Renal cortical epithelial cell (primary cell): ENCODE measurements at places on chromosomes 4 and X. TPM values are rescaled to one million over a fixed set of nuclear protein-coding genes. Genes with fewer than 3 reads are reported as not detected.

RGS12 gene
- total RNA-seq = 24.7 and 27.4 TPM in 2 replicates

PLS3 gene
- total RNA-seq = 285 and 399 TPM in 2 replicates

DNA sequence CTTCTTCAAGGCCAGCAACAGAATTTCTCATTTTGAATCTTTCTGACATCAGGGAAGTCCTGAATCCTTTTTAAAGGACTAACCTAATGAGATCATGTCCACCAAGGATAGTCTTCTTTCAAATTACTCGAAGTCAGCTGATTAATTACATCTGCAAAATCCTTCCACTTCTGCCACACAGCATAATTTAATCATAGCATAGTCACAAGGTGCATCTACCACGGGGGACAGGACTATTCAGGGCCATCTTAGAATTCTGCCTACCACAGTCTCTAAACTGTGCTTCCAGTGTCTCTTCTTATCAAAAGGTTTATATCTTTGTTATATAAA lies 53.7 kb downstream of the ATP10D start:
- no peak for DNase-seq

- DNase-seq = no peak
Measured at GRCh38 chrX:52422884-52423283, 54.1 kb downstream of the XAGE2 start.

DNA sequence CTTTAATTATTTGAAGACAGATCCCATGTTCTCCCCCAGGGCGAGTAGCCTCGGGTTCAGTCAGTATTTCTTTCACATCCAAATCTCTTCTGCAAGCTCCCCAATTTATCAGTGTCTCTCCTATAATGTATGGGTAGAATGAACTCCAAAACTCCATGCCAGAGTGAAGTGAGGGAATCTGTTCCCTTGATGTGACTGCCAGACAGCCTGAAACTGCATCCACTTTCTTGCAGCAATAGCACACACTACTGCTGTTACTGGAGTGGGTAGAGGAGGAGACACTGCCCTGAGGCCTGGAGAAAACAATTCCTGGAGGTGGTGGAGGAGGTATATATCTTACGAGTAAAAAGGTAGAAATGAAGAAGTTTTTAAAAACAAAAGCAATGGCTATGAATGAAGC lies 11.0 kb downstream of the LNX1 start:
- DNase-seq = no peak

DNA sequence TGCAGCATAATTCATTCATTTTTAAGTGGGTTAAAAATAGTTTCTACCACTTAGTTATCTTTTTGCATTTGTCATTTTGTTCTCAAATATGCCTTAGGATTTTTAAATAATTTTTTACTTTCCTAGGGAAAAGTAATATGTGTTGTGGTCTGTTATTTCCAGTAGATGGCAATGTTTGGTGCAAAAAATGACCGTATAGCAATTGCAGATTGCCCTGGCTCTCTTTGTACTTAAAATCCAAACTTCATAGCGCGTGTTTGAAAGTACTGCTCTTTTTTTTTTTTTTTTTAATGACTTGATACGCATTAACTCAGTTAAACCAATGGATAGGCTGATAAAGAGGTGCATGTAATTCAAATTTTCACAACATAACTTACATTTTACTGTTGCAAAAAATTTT lies 74.4 kb upstream of the RBMX start:
- peak; percentile 16 for DNase-seq

- DNase-seq = no peak
Measured at GRCh38 chrX:146887020-146887419, 72.5 kb upstream of the CXorf51A start.

DNA sequence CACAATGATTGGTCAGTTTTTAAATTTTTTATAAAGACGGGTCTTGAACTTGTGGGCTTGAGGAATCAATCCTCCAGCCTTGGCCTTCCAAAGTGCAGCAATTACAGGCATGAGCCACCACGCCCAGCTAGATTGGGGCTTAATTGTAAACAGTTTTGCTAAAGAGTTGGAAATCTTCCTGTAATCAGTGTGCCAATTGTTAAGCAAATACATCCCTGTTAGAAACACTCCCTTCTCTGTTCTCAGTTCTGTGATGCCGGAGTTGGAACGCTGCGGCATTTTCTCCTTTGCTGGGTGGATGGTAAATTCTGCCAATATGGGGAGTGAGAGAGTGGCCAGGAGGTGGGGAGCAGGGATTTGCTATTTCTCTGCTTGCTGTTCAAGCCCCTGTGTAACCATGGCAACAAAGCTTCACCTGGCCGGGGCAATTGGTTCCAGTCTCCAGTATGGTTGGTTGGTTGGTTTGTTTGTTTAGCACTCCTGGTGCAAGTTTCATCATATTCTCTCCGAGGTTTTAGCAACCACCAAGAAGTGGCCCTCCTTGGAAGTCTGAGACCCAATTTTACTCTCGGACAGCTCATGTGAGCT lies 3.0 kb upstream of the SPATA4 start:
- DNase-seq = no peak

GRCh38 chr4:102493257-102493656 lies 7.9 kb upstream of the NFKB1 start:
- no peak for DNase-seq

DNA sequence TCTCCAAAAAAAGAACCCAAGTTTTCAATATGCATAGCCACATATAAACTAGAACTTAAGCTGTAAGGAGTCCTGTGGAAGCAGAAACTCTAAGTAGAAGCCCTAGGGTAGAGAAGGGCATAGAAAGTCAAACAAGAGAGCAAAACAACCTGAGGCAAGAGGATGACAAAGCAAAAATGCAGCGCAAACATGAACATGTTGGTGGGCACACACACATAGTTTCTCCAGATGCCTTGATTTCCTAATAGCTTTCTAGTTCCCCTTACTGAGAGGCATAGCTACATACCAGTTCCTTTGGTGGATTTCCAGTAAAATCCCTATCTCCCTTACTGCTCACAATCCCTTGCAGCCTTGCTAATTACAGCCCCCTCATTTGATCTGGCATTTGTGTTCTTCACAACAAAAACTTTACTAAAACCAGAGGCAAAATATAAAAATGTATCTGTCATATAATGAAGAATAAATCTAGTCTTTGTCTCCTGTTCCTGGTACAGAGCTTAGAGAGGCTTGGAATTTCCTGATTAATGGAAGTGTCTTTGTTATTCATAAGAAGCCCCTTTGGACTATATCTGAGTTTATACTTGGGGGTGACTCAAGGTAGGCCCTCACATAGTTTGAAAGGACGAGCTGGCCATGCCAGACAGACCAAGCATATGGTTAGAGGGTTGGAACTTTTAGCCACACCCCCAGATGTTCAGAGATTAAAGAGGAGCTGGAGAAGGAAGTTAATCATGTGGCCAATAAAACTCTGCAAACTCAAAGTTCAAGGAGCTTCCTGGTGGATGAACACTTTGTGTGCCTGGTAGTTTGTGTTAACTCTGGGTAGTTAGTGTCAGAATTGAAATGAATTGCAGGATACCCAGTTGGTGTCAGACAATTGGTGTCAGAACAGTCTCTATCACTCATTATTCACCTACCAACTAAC lies 52.7 kb upstream of the ZCCHC13 start:
- DNase-seq = peak; percentile 71

GRCh38 chr4:59341506-59341905 lies 1858.6 kb upstream of the ADGRL3 start:
- no peak for DNase-seq

PAGE2 gene
- total RNA-seq = not detected in 2 replicates

CLNK gene
- total RNA-seq = not detected in 2 replicates

YIPF6 gene
- total RNA-seq = 43.7 and 44.8 TPM in 2 replicates

FAM114A1 gene
- total RNA-seq = 147 and 192 TPM in 2 replicates

DNA sequence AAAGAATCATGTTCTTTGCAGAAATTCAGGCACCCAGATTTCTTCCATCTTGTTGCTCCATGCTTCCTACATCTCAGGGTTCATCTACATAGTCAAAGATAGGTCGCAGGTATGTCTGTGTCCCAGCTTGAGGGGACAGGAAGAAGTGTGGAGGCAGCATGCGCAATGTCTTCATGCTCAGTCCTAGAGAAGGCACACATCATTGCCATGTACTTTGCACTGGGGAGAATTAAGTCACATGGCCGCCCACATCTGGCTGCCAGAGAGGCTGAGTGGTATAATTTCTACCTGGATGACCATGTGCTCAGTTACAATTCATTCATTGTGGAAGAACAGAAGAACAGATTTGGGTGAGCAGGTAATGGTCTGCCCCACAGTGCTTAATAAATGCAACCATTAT lies 54.1 kb downstream of the GAB1 start:
- no peak for DNase-seq

ZNF718 gene
- 3.6 and 7.1 TPM in 2 replicates for total RNA-seq

MAP7D2 gene
- 1.0 and 32.8 TPM in 2 replicates for total RNA-seq

GCNA gene
- 0.17 and 3.7 TPM in 2 replicates for total RNA-seq

GRCh38 chrX:38438321-38438720 lies 85.9 kb downstream of the OTC start:
- DNase-seq = no peak

DNA sequence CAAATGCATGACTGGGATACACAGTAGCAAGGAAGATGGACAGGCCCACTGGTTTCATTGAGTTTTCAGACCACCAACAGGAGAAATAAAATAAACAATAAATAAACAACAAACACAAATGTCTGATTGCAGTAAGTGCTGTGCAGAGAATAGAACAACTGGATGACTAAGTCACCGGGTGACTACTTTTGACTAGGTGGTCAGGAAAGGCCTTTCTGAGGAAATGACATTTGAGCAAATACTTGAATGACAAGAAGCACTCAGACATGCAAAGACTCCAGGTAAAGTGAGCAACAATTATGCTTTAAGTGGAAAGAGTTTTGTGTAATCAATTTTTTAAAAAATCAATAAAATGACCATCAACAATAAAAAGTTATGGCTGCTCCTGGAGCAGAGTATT lies 137.7 kb downstream of the BTC start:
- no peak for DNase-seq

- peak; percentile 42 for DNase-seq
Measured at GRCh38 chr4:51853027-51853682, 10.2 kb downstream of the DCUN1D4 start.

DNA sequence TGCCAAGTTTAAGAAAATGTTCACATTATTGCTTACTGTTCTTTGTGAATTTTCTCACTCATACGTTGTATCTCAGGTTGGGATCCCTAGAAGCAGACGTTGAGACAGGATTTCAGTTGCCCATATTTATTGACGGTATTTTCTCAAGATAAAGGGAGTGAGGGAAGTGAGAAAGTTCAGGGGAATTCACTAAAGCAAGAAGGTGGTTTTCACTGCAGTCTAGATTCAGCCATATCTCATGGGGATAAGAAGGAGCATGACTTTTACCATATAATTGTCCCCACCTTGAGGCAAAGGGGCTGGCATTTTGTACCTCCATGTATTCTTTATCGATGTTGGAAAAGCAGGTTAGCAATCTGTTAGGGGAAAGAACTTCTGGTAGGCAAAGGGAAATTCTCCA lies 543.0 kb downstream of the CCSER1 start:
- DNase-seq = no peak

GRCh38 chr4:162163892-162164759 lies at the start of gene FSTL5:
Gene FSTL5 (minus strand): TSS chr4:162164000. CDS start chr4:162111396, 52,604 bp downstream.
- peak; percentile 75 for DNase-seq

DNA sequence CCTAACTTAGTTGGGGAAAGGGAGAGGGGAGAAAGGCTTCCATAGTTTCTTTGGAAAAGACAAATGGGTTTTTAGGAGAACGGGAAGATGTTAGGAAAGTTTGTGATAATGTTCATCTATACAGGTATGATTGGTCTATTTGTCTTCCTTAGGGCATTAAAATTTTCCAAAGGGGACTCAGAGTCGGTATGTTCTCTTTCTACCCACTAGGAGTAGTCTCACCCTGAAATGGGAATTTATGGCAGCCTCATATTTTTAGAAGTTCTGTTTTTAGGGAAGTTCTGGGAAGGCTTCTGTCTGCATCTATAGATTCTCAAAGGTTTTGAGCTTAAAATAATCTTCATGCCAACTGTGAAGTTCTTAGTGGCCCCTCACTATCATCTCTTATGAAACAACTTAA lies 637.3 kb downstream of the ADGRL3 start:
- no peak for DNase-seq

DNA sequence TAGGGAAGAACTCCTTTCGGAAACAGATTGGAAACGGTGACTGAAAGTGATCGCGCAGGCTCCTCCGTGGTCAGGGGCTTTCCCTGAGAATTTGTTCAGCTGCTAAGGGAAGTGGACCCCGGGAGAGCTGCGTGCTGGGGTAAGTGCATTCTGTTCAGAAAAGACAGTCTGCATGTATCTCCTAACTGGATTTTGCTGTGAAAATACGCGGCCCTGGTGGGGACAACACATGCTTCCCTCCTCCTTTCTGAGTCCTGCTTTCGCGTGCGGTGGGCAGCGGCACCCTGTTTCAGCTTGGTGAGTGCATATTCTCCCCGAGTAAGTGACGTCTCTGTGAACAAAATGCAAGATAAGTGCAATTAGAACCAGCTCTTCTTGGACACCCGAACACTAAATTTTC lies 195.6 kb downstream of the STIM2 start:
- DNase-seq = no peak

NUDT11 gene
- 1.7 and 3.3 TPM in 2 replicates for total RNA-seq

SPANXN4 gene
- total RNA-seq = not detected in 2 replicates

GRCh38 chrX:2559124-2559523 lies 58.3 kb upstream of the DHRSX start:
- DNase-seq = no peak

- peak; percentile 41 for DNase-seq
Measured at GRCh38 chr4:109729117-109729717, 653 bp downstream of the PLA2G12A start.

HS6ST2 gene
- 3.5 and 8.2 TPM in 2 replicates for total RNA-seq

ANOS1 gene
- total RNA-seq = 1.9 TPM in 2 replicates

DNA sequence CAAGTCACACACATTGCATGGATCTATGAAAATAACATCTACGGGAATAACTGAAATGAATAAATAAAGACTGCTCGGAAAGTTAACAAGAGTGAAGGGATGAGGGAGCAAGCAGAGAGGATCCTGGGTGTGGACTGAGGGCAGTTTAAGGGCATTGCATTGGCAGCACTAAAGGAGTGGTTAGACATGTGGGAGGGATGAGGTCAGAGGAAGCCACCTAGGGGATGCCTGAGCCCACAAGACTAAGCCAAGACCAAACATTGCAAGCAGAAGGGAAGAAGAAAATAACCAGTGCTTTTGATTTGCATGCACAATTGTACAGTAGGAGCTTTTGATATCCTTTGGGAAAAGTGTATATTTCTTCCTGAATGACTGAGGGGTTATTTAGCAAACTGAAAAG lies 106.1 kb downstream of the MSL3 start:
- DNase-seq = peak; percentile 25

DNA sequence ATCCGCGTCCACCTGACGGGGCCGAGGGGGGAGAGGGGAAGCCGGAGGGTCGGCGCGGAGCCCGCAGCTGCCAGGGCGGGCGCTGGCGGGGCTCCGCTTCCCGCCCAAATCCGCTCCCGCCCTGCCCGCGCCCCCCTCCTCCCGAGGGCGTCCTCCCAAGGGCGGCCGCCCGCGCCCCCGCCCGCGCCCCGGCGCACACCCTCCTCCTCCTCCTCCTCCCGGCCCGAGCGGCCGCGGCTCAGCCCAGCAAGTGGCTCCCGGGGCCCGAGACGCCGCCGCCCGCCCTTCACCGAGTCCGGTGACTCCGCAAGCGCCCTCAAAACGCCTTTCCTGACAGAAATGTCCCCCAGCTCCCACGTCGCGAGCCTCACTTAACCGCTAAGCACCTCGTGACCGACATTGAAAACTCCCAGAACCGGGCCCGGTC lies 487 bp downstream of the HMGB2 start:
- DNase-seq = no peak

SLC16A2 gene
- total RNA-seq = 5.9 and 19.5 TPM in 2 replicates
